Astrocyte of the cerebellum (primary cell): ENCODE measurements at places on chromosomes 2 and 18.
A peak's percentile ranks its signal among the peaks of the same experiment; 100 is the strongest.

GRCh38 chr2:142849820-142850219 is 27.6 kb upstream of the KYNU start:
- no peak for DNase-seq

DNA sequence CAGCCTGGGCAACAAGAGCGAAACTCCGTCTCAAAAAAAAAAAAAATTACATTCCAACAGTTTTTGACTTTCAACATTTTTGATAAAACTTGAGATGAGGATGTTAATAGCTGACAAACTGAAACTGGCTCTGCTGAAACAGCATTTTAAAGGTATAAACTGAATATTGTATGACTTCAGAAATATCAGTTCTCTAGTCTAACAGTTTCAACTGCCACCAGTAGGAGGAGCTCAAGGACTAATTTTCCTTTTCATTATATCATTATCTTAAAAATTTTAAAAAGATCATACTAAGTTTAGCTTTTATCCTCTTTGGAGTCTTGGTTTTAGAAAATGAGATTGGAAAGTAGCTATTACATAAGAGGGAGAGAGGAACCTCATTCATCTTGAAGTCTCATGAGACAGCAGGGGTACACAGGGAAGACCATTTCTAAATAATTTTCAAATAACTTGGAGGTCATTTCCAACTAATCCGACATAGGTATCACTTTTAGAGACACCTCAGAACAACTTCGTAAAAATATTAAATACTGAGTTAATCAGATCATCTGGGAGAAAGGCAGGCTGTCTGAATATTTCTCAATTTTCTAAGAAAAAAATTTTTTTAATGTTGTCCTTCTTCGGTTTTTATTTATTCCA is 37.6 kb upstream of the MCM6 start:
- peak; percentile 34 for DNase-seq

DNA sequence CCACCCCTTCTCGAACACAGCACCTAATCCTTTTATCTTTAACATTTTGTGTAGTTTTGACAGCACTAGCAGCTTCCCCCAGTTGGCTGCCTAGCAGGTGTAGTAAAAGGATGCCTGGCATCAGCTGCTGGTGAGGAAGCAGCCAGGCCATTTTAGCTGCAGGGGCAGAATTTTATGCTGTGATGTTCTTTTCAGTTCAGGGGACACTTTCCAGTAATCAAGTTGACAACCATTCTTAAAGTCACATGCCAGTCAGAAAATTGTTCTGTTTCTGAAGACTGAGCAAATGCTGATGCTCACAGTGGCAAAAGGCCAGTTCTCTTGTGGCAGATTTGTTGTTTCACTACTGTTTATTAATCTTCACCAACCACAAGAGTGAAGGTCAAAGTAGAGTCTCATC is 570.8 kb downstream of the CCDC85A start:
- no peak for DNase-seq

GRCh38 chr2:230881840-230882239 is 17.1 kb downstream of the ITM2C start:
- no peak for DNase-seq

GRCh38 chr18:58570360-58571064 is 58.4 kb downstream of the ALPK2 start:
- DNase-seq = no peak

- DNase-seq = no peak
Observed at GRCh38 chr2:201790291-201790690, 9.6 kb upstream of the ALS2 start.

- no peak for DNase-seq
Observed at GRCh38 chr2:77294474-77294873, 227.7 kb downstream of the LRRTM4 start.

- no peak for DNase-seq
Observed at GRCh38 chr2:226699321-226699720, 100.3 kb downstream of the IRS1 start.

DNA sequence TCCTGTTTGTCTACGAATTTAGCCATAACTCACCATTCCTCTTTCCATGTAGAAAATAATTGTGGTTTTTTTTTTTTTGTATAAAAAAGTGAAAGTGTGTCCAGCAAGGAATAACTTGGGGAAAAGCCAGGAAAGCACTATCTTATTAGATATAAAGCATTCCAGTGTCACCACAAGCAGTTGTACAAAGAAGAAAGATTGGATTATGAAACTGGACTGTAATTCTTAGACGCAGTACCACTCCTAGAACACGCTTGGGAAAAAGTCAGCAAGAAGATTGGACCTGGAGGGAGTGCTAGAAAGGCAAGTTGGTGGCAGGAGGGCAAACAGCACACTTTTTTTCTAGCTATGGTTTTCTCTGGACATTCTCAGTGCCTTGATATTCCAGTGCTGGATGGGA is 186.7 kb downstream of the PARD3B start:
- DNase-seq = peak; percentile 76

DNA sequence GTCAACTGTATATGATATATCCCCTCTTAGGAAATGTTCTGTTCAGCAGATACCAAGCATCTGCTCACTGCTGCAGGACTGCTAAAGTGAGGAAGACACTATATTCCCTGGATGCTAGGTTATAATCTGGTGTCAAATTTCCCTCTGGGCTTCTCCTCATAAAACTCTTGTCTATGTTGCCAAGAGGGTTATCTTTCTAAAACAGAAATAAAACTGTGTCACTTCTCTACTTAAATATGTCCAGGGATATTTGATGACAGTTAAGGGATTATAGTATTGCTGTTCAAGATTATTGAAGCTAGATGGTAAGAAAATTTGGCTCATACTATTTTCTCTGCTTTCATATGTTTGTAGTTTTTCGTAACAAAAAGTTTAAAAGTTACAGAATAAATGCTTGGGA is 30.5 kb upstream of the SNRNP27 start:
- DNase-seq = no peak

DNA sequence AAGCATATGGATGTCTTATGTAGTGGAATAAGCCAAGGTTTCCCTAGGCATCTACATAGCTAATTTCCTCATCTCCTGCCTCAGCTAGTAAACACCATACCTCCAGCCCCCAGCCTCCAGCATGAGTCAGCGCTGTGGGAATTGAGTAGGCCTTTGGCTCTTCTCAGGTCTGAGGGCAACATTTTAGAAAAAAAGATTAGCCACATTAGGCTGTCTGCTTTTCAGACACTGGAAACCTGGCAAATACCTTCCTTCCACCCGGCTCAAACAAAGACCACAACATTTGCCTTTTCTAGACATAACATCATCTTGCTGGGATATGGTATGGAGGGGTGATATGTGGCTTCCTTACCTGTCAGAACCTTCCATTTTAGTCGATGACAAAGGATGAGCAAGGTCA is 6.1 kb upstream of the CCDC195 start:
- peak; percentile 11 for DNase-seq

DNA sequence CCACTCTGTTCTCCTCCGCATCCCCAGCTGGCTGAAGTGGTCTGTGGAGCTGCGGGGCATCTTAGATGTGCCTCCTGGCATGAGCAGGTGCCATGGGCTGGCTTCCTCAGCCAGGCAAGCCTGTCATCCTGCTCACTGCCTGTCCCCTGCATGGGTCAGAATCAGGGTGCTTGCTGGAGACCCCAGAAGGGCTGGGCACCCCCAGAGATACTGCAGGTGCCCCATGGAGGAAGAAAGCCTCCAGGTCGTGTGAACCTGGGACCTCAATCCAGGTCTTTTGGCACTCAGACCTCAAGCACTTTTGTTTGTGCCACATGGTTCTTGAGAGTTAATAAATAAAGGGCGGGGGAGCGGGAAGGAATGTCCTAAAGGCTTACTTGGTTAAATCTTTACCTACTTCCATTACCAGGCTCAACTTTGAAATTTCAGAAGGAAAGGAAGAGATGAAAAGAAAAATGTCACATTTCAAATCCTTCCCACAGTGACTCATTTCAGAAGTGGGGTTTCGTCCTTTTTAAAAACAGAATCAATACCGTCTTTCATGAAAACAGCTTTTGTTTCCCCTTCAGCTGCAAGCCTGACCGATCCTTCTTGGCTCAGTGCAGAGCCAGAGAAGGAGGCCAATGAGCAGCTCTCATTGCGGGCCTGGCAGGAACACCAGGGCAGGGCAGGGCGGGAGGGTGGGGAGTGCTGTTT is 69.9 kb downstream of the RHOB start:
- DNase-seq = peak; percentile 41

DNA sequence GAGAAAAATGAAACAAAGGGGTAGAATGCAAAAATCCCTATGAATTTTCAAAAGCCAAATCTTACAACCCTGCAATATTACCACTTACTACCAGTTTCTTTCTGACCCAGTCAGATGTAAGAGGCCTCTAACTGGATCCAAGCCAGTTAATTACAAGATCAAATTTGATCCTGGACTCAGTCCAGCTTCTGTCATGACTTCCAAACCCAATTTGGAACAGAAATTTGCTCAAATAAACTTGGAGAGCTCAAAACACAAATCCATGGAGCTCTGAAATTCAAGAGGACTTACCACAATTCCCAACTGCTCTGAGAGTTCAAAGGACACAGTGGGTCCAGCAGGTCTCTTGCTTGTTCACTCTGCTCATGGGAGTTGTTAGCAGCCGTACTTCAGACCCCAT is 1271.7 kb upstream of the SLC39A10 start:
- no peak for DNase-seq

DNA sequence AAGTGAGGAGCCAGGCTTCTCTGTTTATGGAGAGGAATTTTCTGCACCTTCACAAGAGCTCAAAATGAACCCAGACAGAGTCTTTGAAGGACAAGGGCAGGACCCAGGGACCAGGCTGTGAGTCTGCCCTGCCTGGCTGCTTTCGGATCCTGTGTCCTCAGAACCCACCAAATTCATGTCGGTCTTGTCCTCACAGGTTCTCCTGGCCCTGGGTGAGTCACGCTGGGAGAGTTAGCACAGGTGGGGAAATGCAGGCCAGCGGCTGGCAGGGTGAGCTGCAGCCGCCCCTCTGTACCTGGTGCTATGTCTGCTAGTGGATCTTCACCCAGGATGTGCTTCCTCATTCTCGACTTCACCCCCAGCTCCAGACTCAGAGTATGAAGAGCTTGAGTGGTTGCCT is 35.8 kb upstream of the TPO start:
- no peak for DNase-seq

DNA sequence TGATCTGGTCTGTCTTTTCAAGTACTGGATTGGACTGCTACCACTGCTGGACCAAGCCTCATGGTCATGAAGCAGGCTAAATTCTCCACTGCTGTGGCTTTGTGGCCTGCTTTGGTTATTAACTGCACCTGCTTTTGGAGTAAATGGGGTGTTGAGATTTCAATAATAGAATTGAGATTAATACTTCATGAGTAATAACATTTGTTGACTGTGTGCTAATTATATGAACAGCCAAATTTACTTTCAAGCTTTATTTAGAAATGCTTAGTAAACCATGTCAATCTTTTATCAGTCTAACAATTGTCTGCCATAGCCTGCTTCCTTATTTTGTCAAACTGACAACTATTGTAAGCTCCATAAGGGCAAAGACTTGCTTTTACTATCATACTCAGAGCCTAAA is 27.4 kb upstream of the MTIF2 start:
- no peak for DNase-seq

DNA sequence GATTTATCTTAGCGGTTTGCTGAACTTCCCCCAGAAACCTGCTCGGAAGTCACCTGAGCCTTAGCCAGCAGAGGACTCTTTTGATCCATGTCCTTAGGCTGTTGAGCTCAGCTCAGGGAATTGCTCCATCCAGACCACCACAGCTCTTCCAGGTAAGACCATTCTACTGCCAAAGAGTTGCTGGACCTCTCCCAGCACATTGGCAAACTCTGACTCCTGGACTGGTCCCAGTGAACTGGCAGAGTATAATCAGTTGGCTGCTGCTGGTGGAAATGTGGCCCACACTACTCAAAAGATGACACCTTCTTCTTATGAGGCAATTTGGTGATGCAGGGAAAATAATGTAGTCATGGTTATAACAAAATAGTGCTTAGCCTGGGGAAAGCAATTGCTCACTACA is 308.8 kb upstream of the FIGN start:
- DNase-seq = no peak

GRCh38 chr2:31999438-31999837 is 11.4 kb downstream of the MEMO1 start:
- DNase-seq = no peak

GRCh38 chr18:40493316-40493715 is 1461.7 kb upstream of the PIK3C3 start:
- no peak for DNase-seq

GRCh38 chr2:101881131-101881530 is 110.6 kb upstream of the IL1R2 start:
- DNase-seq = no peak

GRCh38 chr2:168119515-168120141 is 127.8 kb downstream of the STK39 start:
- DNase-seq = peak; percentile 67

- no peak for DNase-seq
Observed at GRCh38 chr2:20432714-20433113, 14.2 kb upstream of the RHOB start.

DNA sequence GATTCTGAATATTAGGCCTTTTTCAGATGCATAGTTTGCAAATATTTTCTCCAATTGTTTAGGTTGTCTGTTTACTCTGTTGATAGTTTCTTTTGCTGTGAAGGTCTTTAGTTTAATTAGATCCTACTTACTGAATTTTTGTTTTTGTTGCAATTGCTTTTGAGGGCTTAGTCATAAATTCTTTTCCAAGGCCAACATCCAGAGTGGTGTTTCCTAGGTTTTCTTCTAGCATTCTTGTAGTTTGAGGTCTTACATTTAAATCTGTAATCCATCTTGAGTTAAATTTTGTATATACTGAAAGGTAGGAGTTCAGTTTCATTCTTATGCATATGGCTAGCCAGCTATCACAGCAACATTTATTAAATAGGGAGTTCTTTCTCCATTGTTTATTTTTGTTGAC is 404.8 kb downstream of the LNPK start:
- no peak for DNase-seq

GRCh38 chr2:218093879-218094278 is 24.8 kb downstream of the RUFY4 start:
- DNase-seq = no peak

DNA sequence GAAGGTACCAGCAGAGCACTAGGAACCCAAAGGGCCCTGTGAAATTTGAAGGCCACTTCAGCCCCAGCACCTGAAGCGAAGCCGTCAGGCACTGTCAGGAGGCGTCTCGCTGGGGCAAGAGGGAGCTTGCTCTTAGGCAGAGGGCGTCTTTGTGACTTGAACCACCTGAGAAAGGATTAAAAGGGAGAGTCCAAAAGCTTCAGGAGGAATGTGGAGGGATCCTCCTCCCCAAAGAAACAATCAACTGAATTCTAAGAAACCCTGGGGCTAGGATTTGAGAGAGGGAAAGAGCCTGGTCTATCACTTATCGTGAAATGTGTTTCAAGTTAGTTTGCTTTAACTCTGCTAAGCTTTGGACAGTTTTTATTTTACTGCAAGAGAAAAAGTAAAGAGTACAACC is 324.9 kb upstream of the SOX11 start:
- DNase-seq = no peak

DNA sequence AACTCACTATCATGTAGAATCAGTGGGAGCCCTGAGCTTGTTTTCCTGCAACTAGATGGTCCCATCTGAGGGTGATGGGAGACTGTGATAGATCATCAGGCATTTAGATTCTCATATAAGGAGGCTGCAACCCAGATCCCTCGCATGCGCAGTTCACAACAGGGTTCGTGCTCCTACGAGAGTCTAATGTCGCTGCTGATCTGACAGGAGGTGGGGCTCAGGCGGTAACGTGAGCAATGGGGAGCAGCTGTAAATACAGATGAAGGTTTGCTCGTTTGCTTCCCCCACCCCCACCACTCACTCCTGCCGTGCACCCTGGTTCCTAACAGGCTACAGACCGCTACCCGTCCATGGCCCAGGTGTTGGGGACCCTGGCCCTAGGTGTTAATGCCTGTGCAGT is 113.6 kb downstream of the RNF144A start:
- no peak for DNase-seq
